ENCODE measurements at places on chromosomes 1 and 21. TPM values are rescaled to one million over a fixed set of nuclear protein-coding genes. Genes with fewer than 3 reads are reported as not detected.

DNA sequence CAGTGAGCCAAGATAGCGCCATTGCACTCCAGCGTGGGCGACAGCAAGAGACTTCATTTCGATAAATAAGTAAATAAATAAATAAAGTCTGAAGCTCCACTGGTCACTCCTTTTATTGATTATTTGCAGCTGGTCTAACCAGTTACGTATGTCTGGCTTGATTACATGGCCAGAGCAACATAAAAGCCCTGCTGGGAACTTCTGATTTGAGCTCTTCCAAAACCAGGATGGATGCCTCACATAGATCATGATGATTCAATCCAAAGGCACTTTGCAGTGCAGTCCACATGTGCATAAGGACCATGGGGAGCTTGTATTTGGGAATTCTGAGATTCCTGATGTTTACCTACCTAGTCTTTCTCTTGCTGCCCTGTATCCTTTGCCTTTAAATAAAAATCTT lies 24.0 kb downstream of the NSUN4 start:
- no peak for DNase-seq

The C1orf141 gene
- polyA plus RNA-seq, result 0.35 TPM

The TAS1R3 gene
- polyA plus RNA-seq, result 0.23 TPM

The VWA1 gene
- 55.1 TPM for polyA plus RNA-seq

All from left lung (tissue), 14 donors.